ENCODE measurements at places on chromosomes 3 and 15.

GRCh38 chr15:57288926-57289580 is 87.3 kb upstream of the CGNL1 start:
- no peak for DNase-seq

- DNase-seq, result no peak
Observed at GRCh38 chr3:138344754-138345153, 3.6 kb upstream of the MRAS start.

- no peak for DNase-seq
Observed at GRCh38 chr15:25424073-25424472, 14.8 kb downstream of the UBE3A start.

DNA sequence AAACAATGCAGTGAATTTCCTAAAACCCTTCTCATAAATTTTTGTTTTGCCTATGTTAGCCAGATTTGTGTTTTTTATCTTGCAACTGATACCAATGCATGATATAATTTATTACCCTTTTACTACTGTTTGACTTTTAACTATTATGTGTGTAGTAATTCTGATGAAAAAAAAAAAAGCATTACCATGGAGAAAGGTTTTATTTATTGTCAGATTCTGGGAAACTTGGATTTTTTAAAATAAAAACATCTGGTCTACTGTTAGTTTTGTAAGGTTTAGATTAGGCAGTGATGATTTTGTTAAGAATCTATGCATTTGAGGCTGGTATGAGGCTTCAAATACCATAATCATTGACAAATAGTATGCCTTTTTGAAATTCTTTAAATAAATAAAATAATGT is 470.4 kb upstream of the ROBO1 start:
- no peak for DNase-seq
